ENCODE measurements at places on chromosomes 2 and 18. TPM values are rescaled to one million over a fixed set of nuclear protein-coding genes. Genes with fewer than 3 reads are reported as not detected.

GRCh38 chr2:111219285-111219684 is 98.6 kb downstream of the BCL2L11 start:
- DNase-seq = no peak

CD207 gene
- total RNA-seq = not detected

DNA sequence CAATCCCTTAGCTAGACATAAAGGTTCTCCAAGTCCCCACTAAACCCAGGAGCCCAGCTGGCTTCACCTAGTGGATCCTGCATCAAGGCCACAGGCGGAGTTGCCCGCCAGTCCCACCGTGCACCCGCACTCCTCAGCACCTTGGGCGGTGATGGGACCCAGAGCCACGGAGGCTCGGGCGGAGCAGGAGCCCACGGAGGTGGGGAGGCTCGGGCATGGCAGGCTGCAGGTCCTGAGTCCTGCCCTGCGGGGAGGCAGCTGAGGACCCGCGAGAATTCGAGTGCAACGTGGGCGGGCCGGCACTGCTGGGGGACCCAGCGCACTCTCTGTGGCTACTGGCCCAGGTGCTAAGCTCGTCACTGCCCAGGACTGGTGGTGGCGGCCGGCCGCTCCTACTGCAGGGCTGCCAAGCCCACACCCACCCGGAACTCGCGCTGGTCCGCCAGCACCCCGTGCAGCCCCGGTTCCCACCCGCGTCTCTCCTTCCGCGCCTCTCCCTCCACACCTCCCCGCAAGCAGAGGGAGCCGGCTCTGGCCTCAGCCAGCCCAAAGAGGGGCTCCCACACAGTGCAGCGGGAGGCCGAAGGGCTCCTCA is 31.7 kb upstream of the SPATA3 start:
- no peak for DNase-seq

AGXT gene
- total RNA-seq = not detected

ASAP2 gene
- total RNA-seq = not detected

SLC8A1 gene
- 0.36 TPM for total RNA-seq

DUSP2 gene
- total RNA-seq = 33.4 TPM

SPATA3 gene
- total RNA-seq = not detected

GRCh38 chr2:42786561-42787345 is 5.6 kb downstream of the HAAO start:
- DNase-seq = no peak

GRCh38 chr2:233350708-233351107 is 3.6 kb upstream of the DGKD start:
- no peak for DNase-seq

REEP1 gene
- not detected for total RNA-seq

DNA sequence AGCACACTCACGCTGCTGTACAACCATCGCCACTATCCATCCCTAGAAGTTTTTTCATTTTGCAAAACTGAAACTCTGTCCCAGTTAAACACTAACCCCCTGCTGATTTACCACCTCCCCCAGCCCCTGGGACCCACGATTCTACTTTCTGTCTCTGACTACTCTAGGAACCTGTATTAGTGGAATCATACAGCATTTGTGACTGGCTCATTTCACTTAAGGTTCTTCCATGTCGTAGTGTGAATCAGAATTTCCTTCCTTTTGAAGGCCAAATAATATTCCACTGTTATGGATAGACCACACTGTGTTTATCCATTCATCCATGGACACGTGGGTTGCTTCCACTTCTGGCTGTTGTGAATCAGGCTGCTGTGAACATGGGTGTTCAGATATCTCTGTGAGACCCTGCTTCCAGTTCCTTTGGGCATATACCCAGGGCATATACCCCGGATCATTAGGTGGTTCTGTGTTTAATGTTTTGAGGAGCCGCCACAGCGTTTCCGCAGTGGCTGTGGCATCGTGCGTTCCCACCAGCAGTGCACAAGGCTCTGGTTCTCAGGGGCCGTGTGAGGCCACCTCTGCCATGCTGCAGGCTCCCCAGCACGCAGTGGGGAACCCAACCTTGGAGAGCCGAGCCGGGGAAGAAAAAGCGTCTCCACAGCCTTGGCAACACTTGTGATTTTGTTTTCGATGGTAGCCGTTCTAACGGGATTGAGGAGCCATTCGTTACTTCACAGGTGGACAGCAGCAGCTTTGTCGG is 10.1 kb downstream of the RAMP1 start:
- no peak for DNase-seq

GRCh38 chr2:16626997-16627605 is 38.5 kb downstream of the CYRIA start:
- DNase-seq = no peak

DNA sequence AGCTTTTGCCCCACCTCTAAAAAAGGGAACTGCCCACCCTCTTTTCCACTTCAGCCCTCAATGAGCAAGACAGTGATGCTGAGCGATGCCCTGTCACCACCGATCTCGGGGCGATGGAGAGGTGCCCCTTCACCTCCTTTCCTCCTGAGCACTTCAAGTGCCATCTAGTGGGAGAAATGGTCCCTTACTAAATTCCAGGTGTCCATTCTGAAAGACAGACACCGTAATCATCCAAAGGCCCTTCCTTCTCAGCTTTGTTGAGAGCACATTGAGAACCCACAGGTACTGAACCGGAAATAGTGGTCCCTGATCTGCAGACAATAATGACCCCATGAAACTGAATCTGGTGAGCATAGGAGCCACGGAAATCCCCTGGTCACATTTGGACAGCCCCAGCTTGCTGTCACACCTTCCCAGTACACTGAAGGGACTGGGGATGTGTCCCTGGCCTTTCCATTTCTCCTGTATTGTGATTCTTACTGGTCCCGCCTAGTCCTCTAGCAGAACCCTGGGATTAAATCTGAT is 38.5 kb downstream of the KCTD18 start:
- peak; percentile 40 for DNase-seq

GRCh38 chr2:234335661-234336228 is 161.1 kb downstream of the ARL4C start:
- DNase-seq = peak; percentile 69

DNA sequence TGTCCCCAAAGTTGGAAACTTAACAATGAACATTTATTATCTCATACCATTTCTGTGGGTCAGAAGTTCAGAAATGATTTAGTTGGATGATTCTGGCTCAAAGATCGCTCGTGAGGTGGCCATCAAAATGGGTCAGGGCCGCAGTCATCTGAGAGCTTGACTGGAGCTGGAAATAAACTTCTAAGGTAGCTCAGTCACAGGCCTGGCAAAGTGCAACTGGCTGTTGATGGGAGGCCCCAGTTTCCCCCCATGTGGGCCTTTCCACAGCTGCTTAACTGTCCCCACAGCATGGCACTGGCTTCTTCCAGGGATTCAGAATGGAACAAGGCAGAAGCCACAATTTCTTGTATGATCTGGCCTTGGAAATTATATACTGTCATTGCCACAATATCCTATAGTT is 200.1 kb upstream of the RAB12 start:
- DNase-seq = no peak

DNA sequence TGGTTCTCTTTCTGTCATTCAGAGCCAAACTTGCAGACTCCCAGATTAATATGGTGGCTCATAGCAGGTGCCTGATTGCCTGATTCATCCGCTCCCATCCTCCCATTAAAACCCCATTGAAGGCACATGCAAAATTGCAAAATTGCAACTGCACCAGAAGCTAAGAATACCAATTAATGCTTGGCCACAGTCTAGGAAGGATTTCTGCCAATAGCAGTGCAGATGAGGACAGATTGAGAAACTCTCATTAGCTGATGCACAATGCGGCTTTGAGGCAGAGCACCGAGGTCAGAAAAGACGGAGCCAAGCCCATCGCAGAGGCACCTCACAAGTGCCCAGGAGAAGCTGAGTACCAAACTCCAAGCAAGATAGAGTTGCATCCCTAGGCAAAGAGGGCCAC is 172.8 kb downstream of the ARL4C start:
- no peak for DNase-seq

GRCh38 chr2:11416186-11416585 is 49.8 kb downstream of the E2F6 start:
- no peak for DNase-seq

GRCh38 chr2:26571316-26571715 is 69.8 kb downstream of the CIB4 start:
- DNase-seq = no peak

- no peak for DNase-seq
Observed at GRCh38 chr2:200762127-200762526, 49.6 kb upstream of the BZW1 start.

XDH gene
- not detected for total RNA-seq

C1QL2 gene
- not detected for total RNA-seq

CGREF1 gene
- total RNA-seq = not detected

DNA sequence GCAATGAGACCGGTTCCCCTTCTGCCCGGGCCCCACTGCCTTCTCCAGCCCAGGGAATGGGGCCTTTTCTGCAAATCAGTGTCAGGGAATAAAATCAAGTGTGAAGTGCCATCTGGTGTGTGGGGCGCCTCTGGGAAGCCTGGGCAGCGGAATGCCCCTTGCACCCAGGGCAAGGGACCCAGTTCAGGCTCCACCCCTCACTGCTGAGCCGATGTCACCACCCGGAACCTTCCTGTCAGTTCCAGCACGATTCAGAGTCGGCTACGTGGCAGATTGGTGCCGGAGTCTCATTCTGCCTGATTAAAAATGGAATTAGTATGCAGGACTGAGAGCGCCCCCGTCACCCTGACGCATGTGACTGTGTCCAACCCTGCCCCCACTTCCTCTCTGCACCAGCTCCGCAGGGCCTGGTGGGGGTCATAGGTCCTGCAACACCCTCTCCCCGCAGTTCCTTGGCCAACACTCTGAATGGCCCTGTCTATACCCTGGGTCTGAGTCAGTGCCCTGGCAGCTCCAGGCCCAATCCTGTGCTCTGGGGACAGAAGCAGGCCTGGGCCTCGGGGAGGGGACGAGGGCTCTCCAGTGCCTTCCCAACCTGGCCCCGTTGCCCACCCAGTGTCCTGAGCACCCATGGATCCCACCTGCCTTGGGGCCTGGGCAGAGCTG is 8.2 kb upstream of the ALPI start:
- DNase-seq = no peak

DNA sequence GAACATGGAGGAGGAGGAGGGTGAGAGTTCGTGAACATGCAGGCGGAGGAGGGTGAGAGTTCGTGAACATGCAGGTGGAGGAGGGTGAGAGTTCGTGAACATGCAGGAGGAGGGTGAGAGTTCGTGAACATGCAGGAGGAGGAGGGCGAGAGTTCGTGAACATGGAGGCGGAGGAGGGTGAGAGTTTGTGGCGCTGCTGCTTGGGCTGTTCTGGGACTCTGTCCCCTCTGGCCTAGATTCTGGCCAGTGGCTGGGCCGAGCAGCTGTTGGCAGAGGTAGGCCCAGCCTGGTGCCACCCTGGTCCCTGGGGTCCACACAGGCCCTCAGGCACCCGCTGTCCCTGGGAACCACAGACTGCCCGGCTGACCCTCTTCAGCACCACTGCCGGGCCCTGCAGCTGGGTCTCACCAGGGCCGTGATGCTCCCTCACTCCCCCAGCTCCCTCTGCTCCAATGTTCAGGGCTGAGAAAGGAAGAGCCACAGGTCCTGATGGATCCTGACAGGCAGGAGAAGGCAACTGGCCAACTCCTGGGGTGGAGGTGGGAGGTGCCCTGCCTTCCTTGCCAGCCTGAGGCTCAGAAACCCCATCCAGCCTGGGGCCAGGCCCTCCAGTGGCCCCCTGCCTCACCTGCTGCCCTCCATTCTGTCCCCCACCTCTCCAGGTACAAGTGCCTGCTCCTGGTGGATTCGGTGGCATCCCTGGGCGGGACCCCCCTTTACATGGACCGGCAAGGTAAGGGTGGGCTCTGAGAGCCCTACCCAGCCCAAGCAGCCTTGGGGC is 3.9 kb downstream of the AGXT start:
- DNase-seq = no peak

- no peak for DNase-seq
Observed at GRCh38 chr18:38933910-38934510, 1368.4 kb upstream of the CELF4 start.

- DNase-seq = no peak
Observed at GRCh38 chr2:187502467-187502866, 51.8 kb downstream of the TFPI start.

- no peak for DNase-seq
Observed at GRCh38 chr2:189363559-189363958, 77.7 kb upstream of the WDR75 start.

NMUR1 gene
- not detected for total RNA-seq

PHOSPHO2 gene
- 7.2 TPM for total RNA-seq

GRCh38 chr2:232873909-232874641 is 4.0 kb downstream of the SNORC start:
- DNase-seq = no peak

GRCh38 chr2:216370961-216371712 is 1.1 kb downstream of the MARCHF4 start:
- DNase-seq = no peak

GALM gene
- 35.5 TPM for total RNA-seq

DNA sequence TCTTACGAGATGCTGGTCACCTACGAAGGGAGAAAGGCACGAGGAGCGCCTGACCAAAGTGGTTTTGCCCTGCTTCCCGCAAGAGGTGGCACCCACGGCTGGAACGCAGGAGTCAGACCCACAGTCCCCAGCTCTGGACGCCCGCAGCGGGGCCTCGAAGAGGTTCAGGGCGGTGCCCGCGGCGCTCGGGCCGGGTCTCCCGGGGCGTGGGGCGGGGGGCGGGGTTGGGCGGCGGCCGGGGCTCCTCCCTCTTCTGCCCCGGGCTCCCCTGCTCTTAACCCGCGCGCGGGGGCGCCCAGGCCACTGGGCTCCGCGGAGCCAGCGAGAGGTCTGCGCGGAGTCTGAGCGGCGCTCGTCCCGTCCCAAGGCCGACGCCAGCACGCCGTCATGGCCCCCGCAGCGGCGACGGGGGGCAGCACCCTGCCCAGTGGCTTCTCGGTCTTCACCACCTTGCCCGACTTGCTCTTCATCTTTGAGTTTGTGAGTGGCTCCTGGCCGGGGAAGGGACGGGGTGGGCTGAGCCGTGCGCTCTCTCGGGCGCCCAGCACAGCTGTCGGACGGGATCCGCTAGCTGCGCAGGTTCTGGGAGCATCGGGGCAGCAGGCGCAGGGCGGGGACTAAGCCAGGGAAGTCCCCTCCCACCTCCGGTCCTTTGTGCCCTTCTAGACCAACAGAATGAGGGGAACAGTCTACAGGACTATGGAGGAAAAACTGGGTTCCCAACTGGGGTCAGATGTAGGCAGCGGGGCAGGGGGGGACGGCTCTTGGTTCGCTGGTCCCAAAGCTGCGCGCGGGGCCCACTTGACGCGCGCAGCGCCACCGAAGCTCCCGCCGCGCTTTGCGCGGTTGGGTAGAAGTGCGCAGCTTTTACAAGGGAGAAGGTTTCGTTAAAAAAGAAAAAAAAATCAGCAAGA is at the start of gene MAL:
TSS of gene MAL (plus strand) at position 303 of the 914 bp plus-strand sequence. CDS start at position 388, 85 bp downstream.
- DNase-seq = peak; percentile 61

POTEI gene
- total RNA-seq = not detected

CHRNA1 gene
- total RNA-seq = not detected

GRCh38 chr2:36675579-36676282 is 20.8 kb upstream of the VIT start:
- DNase-seq = no peak

DNA sequence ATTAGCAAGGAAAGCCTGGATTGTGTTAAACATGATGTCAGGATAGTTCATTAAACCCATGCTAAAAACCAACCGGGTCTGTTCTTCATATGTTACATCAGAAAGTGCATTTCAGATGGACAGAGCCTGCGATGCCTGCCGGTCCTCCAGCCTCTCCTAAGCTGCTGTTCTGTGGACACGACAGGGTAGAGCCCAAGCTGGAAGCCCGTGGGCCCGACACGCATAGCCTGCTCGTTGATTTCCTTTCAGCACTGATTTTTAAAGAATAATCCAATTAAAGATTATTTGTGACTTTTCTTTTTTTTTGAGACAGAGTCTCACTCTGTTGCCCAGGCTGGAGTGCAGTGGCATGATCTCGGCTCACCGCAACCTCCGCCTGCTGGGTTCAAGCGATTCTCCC is 797 bp downstream of the OR6B3 start:
- no peak for DNase-seq

Measured in CD4-positive, alpha-beta memory T cell (primary cell).